Smooth muscle cell of bladder (primary cell): ENCODE measurements at places on chromosomes 7 and 10. TPM values are rescaled to one million over a fixed set of nuclear protein-coding genes. Genes with fewer than 3 reads are reported as not detected.

The C10orf62 gene
- total RNA-seq: 0.14 TPM in 1 of 2 replicates, not detected in the other

The PRSS2 gene
- total RNA-seq: not detected in 2 replicates

The STEAP4 gene
- 0.71 and 4.6 TPM in 2 replicates for total RNA-seq

The LRRTM3 gene
- total RNA-seq: not detected in 2 replicates

The ZNRF2 gene
- 4.6 and 5.3 TPM in 2 replicates for total RNA-seq

The EVX1 gene
- under 0.01 TPM in 1 of 2 replicates, not detected in the other for total RNA-seq
